IPS-NIHi11 (cell line): ENCODE measurements at places on chromosomes 7 and 10.
A peak's percentile ranks its signal among the peaks of the same experiment; 100 is the strongest.

DNA sequence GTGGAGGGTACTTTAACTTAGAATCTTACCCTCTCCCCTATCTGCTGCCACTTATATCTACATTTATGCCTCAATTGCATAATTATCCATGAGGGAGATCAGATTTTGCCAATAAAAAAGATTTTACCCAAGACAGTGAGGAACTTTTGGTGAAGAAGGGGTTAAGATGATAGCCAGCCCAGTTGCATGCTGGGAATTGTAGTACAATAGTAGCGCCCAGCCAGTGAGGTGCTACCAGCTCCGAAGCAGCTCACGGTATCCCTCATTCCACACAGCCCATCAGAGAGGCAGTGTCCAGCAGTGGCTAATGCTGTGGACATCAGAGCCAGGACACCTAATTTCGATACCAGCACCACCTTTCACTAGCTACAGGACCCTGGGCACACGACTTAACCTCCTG, 5.9 kb upstream of the LGI1 start:
- DNase-seq, result peak; percentile 75

GRCh38 chr7:47804767-47805545, 143.3 kb downstream of the PKD1L1 start:
- DNase-seq, result no peak

- DNase-seq, result no peak
Observed at GRCh38 chr10:8379906-8380832, 325.7 kb downstream of the GATA3 start.

DNA sequence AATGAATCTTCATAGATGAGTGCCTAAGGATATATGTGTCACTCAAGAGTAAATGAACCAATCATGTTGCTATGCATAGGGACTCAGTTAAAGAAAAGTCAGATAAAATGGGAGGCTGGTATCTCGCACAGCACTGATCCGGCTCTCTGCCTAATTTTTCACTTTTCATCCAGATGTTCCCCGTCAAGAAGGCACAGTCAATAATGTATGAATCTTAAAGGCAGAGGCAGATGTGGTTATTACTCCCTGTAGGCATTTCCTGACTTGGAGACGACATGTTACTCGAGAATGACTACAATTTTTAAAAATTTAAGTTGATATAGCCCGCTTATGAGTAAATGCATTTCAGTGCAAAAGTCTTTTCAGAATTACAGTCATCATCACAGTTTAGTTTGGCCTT, 113.6 kb downstream of the TBXAS1 start:
- no peak for DNase-seq

DNA sequence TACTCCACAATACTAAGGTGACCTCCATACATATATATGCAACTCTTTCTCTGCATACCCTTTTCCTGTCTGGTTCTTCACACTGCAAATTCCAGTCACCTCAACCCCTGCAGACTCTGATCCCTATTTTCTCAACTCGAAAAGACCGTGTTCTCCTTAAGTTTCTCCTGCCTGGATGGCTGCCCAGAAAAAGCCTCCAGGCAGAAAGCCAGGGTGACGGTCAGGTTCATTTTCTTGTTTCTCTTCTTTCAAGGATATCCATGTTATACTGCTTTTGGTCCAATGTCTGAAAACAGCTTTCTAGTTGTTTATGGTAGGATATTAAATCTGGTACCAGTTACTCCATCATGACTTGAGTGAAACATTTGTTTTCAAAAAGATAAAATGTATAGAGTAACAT, 267.8 kb upstream of the MYO3A start:
- no peak for DNase-seq
